Stimulated activated CD4-positive, alpha-beta T cell treated with anti-CD3 and anti-CD28 coated beads, Interleukin-15, amount 100 ng/mL, for 1 hour (primary cell): ENCODE measurements at places on chromosomes 12 and 14.

GRCh38 chr14:84404246-84404645 is 1125.7 kb upstream of the FLRT2 start:
- DNase-seq, result no peak

DNA sequence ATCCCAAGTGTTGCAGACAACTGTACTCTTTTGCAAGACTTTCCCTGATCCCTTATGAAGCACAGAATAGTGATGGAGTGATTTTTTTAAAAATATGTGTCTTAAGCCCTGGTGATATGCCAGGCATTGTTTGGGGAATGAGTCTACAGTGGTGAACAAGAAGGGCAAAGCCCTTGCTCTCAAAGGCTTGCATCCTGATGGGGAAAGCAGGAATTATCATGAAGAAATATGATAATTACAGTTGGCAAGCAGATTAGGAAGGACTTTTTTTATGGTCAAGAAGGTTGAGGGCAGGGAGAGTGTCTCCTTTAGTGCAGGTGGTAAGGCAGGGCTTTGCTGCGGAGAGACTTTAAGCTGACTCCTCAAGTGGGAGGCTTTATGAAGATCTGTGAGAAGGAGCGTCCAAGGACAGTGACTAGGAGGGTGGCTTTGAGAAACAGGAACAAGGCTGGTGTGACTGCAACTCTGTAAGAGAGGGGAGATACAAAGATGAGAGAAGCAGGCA is 100.2 kb downstream of the SYNE2 start:
- no peak for DNase-seq

DNA sequence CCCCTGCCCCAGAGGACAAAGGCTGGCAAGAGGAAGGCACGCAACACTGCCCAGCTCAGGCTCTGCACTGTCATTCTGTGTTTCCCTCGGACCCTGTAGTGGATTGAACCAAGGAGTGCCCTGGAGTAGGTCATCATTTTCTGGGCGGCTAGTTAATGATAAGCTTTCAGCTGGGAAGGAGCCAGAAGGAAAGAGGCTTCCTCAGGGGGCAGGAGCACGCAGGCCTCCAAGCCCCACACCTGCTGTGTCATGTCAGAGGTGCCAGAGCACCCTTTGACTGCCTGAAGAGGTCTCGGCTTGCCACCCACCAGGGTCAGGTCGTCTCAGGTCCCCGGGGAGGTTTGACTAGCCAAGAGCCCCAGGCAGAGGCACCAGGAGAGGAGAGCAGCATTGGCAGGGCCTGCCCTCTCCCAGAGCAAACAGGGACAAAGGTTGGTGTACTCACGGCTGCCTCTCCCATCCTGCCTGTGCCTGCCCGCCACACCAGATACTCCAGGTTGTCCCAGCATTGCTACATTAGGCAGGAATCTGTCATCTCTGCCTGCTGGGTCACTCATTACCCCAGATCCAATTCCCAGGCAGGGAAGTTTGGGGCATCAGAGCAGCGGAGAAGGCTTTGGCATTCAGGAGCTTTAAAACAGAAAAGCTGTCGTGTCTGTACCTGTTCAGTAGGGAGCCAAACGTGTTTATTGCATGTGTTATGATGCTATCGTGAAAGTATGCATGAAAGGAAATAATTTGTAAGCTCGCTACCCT is 33.5 kb upstream of the ATP2A2 start:
- DNase-seq, result no peak

- DNase-seq, result no peak
Observed at GRCh38 chr12:92188517-92189188, 43.0 kb upstream of the BTG1 start.

DNA sequence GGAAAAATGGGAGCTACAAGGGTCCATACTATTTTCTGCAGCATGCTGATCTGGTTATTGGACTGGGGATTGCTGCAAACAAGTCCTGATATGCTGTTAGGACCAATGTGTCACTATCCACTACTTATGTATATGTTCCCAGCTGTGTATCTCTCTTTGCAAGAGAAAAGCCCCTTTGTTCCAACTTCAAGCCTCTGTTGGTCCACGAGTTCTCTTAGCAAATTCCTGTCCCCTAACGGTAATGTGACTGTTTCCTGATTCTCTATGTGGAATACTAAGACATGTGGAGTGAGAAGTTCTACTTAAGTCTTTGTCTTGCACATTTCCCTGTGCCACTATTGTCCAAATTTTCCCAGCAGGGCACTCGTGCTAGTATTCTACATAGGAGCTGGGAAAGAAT is 557.7 kb downstream of the FSCB start:
- no peak for DNase-seq

DNA sequence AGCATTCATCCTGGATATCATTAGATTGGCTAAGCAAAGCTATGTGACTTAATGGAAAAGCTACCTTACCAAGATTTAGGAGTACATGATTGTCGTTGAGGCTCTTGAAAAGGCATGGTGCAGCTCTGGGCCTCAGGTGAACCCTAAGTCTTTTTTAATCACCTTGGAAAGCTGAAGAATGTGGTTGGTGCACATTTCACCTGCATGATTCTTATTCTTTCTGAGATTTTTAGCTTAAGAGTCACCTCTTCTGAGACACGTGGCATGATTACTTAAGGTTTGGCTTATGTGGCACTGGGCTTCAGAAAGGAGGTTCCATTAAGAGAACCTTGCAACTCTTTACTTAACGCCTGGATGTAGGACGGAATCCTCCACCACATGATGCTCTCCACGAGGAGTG is 498.5 kb downstream of the TMEM117 start:
- no peak for DNase-seq

DNA sequence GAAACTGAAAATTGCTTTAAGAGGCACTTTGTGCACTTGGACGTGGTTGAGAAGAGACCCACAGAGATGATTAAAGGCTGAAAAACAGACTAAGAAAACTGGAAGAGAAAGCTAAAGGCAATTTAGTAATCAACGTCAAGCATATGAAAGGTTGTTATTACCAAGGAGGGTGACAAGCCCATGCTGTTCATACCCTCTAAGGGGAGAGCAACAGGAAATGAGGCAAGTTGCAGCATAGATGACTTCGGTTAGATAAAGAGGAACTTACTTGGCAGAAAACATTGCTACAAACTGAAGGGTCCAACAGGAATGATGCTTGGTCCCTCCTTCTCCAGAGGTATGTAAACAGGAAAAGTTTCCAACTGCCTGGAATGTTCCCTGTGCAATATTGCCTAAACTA is 107.8 kb downstream of the DUSP6 start:
- DNase-seq, result no peak

DNA sequence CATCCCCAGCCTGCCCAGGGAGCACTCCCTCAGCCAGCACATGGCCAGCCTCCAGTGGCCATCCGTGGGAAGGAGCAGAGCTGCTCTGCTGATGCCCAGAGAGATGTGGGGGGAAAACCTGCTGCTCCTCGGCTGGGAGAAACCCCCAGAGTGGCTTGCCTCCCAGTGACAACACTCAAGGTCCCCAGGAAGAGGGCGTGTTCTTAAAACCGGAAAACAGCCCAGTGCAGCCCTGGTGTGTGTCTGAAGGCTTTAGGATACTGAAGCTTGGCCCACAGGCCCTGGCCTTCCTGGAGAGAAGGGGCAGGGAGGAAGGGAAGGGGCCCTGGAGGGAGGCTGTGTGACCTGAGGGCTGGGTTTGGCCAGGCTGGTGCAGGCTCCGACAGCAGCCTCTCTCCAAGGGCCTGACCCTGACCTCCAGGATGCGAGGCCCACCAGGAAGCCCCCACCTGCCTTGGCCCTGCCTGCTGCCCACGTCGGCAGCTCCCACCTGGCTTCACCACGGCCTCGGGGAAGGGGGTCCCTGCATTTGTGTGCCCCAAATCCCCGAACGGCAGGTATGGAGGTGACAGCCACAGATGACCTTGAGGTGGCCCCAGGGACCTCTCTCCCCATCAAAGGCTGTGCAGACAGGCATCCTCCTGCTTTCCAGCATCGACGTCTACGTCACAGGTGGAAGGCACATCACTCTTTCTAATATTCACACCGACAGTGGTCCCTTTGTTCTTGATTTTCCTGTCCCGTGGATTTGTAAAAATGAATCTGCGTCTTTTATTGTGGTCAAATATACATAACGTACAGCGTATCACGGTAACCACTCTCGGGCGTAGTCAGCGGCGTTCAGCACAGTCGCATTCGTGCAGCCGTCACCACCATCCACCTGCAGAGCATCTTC is 190.0 kb upstream of the C14orf180 start:
- no peak for DNase-seq

DNA sequence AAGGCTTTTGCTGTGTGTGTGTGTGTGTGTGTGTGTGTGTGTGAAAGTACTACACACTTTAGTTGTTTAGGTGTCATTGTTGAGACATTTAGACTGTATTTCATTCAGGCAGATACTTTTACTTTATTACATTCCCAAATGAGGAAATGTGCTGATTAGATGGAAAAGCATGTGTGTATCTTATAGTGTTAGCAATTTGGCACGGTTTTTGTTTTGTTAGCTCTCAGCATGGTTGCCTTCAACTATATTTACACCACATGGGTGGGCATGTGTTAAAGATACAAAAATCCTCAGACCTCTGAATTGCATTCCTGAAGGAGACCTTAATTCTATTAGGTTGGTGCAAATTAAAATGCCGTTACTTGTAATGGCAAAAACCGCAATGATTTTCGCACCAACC is 879.5 kb downstream of the DIO2 start:
- no peak for DNase-seq

GRCh38 chr12:5191803-5192538 is 148.3 kb downstream of the KCNA5 start:
- DNase-seq, result no peak

DNA sequence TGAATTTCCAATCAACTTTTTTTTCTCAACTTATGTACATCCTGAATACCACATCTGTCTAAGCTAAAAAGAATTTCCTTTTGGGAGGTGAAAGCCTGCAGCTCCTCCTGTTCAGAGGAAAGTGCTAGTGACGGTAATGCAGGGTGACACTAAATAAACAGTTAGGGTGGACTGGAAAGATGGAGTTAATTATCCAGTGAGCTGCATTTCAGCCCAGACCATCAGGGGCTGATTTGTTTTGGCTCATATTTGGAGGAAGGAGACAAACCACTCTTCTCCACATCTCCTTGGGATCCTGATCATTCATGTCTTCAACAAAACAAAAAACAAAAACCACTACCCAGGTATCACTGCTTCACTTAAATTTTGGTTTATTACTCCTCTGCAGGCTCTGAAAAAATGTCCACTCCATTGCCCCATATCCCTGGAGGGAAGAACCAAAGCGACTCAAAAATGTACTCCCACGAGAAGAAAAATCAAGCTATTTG is 5.1 kb upstream of the SIX1 start:
- no peak for DNase-seq

DNA sequence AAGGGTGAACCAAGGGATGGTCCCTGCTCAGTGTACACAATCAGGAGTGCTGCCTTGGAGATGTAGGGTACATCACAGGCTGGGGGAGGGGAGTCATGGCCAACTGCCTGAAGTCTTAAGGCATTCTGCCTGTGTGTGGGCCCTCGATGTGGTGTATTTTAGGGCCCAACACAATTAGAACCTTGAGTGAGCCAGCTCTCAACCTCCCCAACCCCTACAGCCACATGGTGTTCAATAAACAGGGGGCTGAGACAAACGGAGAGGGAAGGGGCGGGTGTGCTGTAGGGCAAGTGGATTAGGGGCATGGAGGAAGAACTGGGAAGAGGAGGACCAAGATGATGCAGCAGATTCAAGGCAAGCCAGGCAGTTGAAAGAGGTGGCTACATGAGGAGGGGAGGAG is 8.6 kb upstream of the CHD4 start:
- no peak for DNase-seq
